AG08395 (cell line): ENCODE measurements at places on chromosomes 5 and 9.
A peak's percentile ranks its signal among the peaks of the same experiment; 100 is the strongest.

GRCh38 chr5:172509405-172509781 is 55.1 kb upstream of the SH3PXD2B start:
- DNase-seq = no peak

- DNase-seq = peak; percentile 87
Observed at GRCh38 chr5:175534070-175534932, 55.9 kb downstream of the SFXN1 start.

DNA sequence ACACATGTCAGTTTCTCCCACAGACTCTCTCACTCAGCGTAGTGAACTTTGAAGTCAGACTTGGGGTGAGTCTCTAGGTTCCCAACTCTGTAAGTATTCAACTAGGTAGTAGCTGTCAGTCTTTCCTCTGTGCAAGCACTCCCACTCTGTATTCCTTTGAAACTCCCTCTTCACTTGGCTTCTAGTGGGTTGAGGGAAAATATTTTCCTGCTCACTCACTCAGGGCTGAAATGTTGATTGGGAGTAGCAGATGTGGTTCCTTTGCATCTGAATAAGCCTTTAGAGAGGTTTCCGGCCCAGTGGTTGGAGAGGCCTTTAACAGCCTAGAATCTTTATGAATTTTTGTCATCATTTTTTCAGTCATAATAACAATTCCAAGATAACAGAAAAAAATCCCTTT is 18.1 kb upstream of the ARRDC3 start:
- peak; percentile 60 for DNase-seq

DNA sequence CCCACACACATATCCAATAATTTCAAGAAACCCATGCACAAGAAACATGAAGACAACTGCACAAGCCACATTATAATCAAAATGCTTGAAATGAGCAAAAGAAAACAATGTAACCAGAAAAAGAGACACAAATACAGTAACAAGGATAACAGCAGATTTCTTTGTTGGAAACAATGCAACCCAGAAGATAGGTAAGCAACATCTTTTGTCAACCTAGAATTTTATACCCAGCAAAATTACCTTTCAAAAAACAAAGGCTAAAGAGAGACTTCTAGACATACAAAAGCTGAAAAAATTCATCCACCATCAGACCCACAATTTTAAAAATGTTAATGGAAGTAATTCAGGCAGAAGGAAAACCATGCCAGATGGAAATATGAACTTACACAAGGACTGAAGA is 5.0 kb upstream of the COL23A1 start:
- no peak for DNase-seq

DNA sequence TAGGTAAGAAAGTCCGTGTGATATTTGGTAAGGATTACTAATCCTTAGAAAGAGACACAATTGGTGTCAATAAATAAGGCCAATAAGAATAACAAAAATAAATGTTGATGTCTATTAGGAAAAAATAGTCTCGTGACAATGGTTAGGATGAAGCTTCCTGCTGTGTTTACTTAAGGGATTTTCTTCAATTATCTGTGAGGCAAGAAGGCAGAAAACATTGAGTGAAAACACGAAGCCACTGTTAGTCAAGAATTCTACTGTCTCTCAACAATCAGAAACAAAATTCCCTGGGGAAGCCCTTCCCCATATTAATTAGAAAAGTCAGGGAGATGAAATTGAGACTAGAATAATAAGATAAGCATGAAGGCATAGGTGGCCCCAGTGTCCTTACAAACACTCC is 149.0 kb downstream of the SYK start:
- no peak for DNase-seq

DNA sequence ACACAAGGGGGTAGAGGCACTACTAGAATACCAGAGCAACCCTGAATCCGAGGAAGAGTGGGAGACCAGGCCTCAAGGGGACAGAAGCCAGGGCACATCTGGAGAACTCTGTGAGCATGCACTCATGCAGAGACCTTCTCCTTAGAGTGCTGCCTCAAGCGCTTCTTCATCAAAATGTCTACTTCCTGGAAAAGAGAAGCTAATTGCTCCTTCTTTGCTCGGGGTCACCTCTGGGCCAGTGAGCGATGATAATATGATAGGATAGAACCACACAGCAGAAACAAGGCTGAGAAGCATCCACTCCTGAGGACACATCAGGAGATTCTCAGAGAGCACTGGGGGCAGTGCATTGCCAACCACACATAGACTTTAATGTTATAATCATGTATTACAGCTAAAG is 23.7 kb upstream of the LMNB1 start:
- no peak for DNase-seq

DNA sequence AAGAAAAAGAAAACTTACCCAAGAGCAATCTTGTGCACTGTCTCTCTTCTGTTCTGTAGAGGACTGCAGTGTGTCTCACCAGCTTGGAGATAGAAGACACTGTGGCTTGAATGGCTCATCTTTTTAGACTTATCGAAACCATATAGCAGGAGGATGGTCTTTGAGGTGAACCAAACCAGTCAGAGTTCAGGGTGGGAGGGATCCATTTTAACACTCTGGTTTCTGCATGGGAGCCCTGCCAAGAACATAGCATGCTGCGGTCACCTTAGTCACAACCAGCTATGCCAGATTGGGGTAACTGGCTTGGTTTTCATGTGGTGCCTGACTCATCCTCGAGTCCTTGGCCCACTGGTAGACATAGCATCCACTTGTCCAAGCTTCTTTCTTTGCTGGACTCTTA is 135.1 kb downstream of the PAPPA start:
- peak; percentile 95 for DNase-seq

GRCh38 chr5:25006237-25006636 is 361.5 kb upstream of the CDH10 start:
- no peak for DNase-seq

DNA sequence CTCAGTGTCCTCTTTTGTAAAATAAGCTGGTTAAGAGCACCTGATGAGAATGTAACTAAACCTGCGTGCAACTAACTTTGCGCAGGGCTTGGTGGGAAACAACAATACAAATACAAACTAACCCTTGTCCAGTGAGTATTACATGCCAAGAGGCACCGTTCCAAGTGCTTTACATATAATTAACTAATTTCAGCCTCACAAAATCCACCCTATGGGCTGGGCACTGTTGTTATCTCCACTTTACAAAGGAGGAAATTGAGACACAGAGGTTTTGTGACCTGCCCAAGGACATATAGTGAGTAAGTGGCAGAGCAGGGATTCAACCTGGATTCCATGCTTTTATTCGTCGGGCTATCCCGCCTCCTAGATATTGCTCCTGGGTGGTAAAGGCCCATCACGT is 26.2 kb upstream of the TNIP1 start:
- DNase-seq = no peak

GRCh38 chr9:21141427-21141882 is at the start of gene IFNW1:
IFNW1 (minus strand) TSS chr9:21141832; CDS start chr9:21141570, 262 bp downstream.
- no peak for DNase-seq

- DNase-seq = no peak
Observed at GRCh38 chr5:72817671-72818266, 1.3 kb downstream of the TNPO1 start.

DNA sequence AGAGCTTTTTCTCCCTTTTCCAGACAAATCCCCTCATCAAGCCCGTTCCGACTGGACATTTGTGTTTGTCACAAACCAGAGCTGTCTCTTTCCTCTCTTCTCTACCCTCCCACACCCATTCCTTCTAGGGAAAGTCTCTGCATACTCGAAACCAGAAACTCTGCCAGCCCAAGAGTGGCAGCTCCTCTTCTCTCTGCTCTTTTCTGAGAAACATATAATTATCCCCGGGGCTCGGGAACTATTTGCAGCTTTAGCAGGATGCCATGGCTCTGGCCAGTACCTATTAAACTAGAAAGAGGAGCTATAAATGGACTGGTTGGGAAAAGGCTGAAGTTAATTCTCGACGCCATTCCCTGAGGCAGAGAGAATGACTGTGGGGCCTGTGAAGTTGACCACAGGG is 82.6 kb downstream of the SH3PXD2B start:
- no peak for DNase-seq

- no peak for DNase-seq
Observed at GRCh38 chr9:131876486-131876885, 136.6 kb upstream of the RAPGEF1 start.

DNA sequence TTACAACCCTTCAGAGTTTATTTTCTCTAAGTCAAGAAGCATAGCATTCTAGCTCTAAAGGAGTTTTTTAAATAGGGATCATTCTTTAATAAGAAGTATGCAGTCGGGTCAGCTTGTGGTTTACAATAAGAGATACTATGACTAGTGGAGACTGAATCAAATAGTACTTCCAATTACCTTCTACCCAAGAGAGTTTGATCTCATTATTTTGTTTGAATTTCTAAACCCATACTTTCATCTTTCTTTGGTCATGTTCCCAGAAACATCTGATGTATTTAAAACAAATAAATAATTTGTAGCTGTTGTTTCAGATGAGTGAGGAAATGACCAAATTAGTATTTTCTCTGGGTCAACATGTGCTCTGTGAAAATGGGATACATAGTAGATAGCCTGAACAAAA is 160.2 kb upstream of the CDH6 start:
- no peak for DNase-seq

DNA sequence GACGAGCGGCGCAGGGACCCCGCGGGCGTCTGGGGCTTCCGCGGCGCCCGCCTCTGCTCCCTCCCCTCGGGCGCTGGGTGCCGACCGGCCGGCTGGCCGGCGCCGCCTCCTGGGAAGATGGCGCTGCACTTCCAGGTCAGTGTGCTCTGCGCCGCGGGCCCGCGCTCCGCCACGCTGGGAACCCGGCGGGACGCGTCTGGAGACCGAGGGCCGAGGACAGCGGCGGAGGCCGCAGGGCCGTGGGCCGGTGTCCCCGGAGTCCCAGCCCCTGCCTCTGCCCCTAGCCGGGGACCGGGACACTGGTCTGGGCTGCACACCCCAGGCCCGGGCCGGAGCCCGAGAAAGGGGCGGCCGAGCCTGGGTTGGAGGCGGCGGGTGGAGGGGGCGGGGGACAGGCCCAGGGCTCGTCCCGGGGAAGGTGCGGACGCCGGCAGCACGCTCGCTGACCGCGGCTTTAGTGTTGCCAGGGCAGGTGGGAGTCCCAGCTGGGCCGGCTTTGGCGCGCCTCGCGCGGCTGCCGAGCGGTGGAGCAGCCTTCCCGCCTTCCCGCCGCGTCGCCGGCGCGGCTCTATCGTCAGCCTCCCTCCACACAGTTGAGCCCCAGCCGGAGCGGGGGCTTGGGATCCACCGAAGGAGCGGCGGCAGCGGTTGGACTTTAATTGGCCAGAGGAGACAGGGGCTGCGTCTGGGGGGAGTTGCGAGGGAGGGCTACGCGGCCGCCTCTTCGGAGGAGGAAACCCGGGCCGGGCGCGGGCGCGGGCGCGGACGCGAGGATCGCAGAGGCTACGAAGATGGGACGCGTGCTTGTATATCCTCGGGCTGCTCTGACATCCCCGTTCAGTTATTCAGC is at the start of gene RANBP17:
TSS of gene RANBP17 (plus strand) at position 102 of the 850 bp plus-strand sequence.
- no peak for DNase-seq

DNA sequence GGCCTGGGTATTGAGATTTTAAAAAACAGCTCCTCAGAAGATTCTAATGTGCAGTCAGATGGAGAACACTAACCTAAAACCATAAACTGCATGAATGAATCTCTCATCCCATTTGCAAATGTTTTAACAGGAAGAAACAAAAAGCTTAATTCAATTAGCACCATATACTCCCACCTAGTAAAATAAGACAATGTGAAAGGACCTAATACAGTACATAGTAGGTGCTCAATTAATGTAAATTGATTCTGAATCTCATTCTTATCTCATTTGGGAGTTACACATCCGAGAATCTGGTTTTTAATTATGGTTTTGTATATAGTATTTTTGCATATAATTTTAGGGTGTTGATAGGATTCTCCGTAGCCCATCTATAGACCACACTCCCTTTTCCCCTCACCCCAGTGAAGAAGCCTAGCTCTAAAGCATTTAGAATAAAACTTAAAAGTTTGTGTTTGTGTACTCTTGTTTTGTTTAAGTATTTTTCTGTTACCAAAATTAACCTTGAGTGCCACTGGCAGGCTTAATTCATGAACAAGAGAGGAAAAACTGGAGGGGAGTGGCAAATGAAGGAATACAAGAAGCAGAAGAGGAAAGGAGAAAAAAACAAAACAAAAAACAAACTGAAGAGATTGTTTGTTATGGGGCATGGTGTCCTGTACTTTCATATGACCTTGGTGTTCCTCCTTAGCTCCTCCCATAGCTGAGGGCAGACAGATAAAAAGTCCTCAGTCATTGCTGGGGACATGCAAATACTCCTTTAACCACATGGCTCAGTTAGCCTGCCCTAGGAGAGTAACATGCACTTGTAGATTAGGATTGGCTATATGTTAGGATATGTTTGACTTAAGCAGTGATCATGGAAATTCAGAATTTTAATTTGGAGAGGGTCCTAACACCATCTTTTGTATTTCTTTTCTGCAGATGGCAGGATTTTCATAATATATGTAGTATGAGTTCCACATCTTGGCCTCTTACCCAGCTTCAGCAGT is 1.2 kb downstream of the RNF14 start:
- DNase-seq = peak; percentile 47

DNA sequence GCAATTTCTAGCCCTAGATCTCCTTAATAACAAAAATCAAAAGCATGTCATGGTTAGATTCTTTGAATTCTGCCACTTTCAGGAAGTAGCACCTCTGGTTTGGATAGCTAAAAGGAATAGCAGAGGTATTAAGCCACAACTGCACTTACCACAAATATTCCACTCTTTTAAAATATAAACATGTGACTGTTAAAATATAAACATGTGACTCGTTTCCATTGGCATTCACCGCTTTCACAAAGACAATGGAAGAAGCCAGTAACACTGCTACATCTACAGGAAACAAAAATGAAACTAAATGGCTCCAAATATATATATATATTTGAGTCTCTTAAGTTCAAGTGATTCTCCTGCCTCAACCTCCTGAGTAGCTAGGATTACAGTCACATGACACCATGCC is 222.9 kb downstream of the ARL15 start:
- peak; percentile 48 for DNase-seq

GRCh38 chr9:135048758-135049444 is 38.6 kb upstream of the OLFM1 start:
- no peak for DNase-seq

- no peak for DNase-seq
Observed at GRCh38 chr9:20997503-20998076, 33.9 kb downstream of the HACD4 start.

DNA sequence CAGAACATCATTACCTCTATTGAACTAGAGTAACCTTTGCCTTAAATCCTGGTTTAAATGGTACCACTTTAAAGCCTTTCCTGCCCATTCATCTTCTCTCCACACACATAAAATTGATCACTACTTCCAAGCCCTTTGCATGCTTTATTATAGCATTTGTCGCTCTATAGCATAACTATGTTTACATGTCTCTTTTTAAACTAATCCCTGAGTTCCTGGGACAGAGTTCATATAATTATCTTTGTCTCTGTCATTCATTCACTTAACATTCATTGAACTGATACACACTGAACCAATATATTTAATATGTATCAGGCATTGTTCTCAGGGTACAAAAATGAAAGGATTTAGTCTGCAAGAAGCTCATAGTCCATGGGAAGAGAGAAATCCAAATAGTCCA is 37.3 kb downstream of the RECK start:
- no peak for DNase-seq

DNA sequence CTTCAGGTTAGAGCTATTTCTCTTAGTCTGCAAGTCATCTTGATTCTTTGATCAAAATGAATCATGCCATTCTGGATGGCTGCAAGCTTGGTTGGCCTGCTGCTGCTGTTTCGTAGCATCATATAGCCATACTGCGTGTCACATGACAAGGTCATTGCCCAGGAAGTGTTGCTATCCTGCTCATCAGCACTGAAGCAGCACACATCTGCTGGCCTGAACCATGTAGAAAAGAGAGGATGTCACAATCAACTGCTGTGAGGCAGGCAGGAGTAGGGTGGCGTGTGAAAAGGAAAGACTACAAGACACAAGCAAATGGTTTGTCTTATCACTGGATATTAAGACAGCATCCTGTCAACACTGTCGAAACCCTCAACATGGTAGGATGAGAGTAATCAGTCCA is 376.7 kb upstream of the RORB start:
- no peak for DNase-seq
